ENCODE measurements at places on chromosomes 11 and 22.

GRCh38 chr11:83922318-83922717 is 636.2 kb upstream of the CCDC90B start:
- no peak for DNase-seq

GRCh38 chr22:31621507-31622124 is 40.4 kb downstream of the PISD start:
- no peak for DNase-seq

DNA sequence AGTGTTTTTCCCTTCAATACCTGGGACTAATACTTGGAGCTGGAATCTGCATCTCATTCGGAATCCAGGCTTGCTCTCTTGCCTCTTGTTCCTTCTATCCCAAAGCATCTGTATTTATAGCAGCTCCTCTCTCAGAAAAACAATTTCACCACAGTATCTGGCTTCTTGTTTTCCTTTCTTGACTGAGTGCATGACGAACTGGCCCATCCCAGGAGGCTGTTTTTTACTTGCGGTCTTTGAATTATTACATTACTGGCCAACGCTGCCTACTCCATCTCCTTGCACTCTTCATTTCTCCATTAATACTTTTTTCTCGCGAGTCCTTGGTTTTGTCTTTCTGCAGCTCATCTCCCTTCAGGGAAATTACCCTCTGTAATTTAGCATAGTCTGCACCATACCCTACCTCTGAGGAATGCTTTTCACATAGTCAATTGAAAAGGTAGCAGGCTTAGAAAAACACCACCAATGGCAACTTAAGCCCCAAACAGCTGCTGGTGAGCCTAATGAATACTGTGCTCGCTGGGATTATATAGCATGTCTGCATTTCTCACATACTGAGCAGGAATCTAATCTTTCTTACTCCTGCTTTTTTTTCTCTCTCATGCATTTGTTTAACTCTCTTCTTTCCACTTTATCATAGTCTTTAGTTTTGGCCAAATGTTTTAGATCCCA is 277.4 kb upstream of the SESN3 start:
- DNase-seq: no peak

- DNase-seq: no peak
These were observed 65.2 kb downstream of the PTPRJ start for GRCh38 chr11:48045536-48045935.

DNA sequence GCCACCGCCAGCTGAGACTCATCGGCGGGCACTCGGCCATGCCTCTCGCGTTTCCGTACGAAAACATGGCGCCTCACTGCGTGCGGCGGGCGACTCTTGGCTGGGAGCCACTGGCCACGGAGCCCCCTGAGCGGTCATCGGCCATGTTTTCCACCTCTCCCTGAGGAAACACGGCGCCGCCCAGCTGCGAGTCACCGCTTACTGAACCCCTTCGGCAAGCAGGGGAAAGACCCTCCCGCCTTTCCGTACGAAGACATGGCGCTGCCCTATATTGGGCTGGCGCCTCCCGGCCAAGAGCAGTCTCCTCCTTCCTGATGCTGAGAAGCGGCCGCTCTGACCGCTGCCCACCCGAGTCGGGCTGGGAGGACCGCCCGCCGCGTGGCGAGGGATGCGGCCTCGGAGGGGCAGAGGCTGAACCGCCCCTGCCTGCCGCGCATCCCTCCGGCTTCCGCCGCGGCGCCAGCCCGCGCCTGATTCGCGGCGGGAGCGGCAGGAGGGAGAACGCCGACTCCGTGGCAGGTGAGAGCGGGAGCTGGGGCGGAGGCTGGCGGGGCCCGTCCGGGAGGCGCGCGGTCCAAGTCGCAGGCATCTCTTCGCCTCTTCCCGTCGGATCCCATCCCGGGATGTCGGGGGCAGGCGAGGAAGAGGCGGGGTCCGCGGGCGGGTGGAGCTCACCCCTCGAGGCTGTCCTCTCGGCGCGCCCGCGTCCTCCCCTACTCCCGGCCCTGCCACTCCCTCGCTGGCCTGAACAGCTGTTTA is at the start of gene TCP11L1:
Gene TCP11L1 (plus strand): TSS at position 299 of the 759 bp plus-strand sequence. CDS start 4,202 bp downstream, outside the sequence.
- DNase-seq: peak; percentile 90

DNA sequence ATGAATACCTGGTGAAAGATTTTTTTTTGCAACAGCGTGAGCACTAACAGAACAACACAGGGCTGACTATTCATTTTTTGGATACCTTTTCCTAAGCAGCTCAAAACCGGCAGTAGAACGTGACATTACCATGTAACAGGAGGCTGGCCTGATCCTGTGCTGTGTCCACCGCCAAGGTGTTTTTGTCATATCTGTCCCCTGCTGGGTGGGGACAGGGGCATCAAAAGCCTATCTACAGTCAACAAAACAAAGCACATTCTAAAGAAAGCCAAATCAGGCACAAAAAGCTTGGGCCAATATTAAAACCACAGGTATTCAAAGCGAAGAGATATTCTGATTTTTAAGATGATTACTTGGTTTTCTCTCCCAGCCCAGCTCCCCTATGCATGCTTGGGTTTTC is 151.2 kb downstream of the LRRC4C start:
- DNase-seq: no peak
